ENCODE measurements at places on chromosomes 6 and 20. TPM values are rescaled to one million over a fixed set of nuclear protein-coding genes. Genes with fewer than 3 reads are reported as not detected.

RMND1 gene
- total RNA-seq: 17.3 TPM

LY6G6F gene
- not detected for total RNA-seq

C6orf163 gene
- total RNA-seq: 0.74 TPM

MYMX gene
- total RNA-seq: not detected

TCP1 gene
- total RNA-seq: 252 TPM

OVOL2 gene
- total RNA-seq: not detected

FKBP1A gene
- total RNA-seq: 313 TPM

Data from mammary microvascular endothelial cell (primary cell).